ENCODE measurements at places on chromosomes 5 and 9.

DNA sequence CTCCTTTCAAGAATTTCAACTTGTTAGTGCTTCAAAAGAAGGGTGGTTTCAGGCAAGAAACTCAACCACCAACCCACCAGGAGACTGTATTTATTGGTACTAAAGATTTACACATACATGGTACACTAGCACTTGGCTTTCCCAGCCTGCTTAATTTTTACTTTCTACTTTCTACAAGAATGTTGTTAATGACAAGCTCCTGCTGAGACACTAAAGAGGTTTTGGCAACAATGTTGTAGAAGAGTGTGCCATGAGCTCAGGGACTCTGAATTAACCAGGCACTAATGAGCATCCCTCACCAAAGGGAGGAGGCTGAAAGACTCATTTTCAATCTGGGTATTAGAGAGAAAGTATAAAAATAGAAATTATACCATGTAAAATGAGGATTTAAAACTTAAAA lies 195.0 kb downstream of the KIAA0825 start:
- no peak for DNase-seq

DNA sequence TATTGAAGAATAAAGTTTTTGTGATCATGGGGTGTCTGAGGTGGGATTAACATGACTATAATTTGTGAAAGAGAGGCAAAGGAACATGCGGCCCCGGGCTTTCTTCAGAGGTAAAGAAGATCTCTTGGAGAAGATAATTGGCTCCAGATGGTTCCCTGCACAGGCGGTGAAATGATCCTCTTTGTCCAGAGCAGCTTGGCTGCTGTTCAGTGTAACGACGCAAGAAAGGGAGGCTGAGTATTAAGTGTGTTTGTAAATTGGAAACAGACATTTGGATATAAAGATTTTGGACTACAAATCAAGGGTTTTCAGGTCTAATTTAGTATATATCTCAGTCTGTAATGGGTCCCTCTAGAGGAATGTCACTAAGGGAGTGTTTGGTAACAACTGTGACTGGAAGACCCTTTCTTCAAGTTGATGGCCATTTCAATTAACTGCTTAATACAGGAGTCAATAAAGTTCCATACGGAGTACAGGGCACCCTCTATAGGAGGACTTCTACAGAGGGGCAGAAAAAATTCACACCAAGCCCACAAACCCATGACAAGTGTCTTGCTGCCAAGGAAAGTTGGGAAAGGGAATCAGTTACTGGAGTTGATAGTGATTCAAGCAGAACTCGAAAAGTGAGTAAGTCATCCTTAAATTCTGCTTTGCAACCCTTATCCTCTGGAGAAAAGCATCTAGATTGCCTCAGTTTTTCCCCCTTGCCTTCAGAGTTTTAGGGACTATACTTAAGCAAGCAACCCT lies 4.1 kb downstream of the EQTN start:
- DNase-seq: no peak

DNA sequence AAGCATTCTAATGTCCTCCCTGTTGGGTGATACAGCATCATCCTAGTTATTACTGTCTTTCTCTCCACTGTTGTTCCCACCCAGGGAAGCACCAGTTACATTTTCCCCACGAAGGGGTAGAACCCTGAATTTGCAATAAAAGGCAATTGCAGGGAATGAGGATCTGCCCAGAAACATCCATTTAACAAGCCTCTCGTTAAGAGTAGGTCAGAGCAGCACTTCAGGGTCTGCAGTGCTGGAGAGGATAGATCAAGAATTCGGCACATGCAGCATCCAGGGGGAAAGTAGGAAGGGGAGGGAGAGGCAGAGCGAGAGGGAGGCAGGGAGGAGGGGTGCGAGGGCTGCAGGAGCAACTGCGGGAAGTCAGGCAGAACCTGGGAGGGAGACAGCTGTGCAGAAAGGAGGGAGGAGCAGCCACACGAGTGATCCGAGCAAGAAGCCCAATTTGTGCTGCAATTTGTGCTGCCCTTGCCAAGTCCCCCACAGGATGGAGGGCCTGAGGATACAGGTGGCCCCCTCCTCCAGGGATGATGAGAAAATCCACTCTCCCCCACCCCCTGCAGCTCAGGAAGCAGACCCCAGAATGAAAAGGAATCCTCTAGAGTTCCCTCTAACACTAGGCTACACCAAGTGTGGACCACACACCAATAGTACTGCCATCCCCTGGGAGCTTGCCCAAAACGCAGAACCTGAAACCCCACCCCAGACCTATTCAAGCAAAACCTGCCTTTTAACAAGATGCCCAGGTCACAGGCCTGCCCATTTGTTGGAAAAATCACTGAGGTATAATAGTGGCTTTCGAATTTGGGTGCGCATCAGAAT lies 62.2 kb downstream of the EPB41L4B start:
- no peak for DNase-seq

DNA sequence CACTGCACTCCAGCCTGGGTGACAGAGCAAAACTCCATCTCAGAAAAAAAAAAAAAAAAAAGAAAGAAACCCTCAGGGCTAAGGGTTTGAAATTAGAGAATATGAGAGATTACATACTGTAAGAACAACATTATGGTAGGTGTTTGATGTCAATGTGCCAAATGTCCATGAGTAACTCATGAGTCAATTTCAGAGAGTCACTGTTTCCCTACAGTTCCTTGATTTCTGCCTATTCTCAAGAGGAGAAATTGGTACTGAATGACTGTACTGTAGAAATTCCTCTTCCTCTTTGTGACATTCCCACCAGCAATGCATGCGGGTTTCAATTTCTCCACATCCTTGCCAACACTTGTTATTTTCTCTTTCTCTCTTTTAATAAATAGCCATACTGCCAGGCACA lies 35.2 kb downstream of the MARVELD2 start:
- no peak for DNase-seq

DNA sequence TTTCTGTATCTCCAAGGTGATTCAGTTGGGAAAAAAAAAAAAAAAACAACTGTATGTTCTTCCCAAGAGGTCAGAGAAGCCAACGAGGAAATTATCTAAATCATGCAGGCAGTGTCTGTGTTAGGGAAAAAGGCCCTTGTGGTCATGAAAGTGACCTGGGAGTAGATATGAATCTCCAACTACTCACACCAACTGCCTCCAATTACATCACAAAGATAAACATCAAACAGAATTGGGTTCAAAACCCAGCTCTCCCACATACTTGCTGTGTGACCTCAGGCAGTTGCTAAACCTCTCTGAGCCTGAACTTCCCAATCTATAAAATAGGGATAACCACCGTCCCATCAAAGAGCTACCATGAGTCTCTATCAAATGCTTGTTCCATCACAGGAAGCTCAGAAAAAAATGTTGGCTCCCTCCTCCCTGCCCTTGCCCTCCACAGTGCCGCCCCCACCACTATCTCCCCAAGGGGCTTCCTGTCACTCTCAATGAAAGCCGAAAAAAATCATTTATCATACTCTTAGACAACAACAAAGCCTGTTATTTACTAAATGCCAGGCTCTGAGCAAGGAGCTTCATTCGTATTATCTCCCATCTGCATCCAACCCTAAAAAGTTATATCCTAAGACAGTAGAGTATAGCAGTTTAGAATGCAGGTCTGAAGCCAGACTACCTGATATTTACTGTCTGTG lies 42.9 kb downstream of the CDK5RAP2 start:
- no peak for DNase-seq

DNA sequence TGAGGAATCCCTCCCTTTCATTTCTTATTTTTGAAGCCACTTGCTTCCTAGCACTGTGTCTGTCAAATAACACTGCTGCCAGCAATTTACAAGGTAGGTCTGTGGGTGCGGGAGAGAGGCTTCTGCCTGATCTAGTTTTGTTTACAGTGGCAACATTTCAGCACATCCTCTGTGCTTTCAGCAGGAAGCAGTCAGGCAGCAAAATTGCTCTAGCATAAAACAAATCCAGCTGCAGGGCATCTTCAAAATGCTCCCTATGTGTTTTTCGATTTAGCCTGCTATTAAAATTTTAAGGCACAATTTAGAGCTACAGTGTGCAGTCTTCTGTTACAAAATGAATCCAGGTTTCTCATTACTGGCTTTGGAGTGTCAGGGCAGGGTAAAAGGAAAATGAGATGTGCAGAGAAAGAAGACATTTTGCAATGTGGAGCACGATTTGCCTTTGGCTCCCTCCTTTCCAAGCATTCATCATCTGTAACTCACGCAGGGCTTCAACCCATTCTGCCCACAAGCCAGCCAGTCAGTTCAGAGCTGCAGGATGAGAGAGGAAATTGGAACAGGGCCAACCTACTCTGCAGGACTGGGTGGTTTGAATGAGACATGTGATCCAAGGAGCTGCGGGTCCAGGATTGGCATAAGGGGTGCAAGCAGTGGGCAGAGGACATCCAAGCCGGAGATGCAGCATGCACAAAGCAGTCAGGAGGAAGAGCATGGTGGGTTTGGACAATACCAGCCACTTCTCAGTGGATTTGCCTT lies 143.4 kb upstream of the APC start:
- no peak for DNase-seq

GRCh38 chr5:11443831-11444230 lies 460.4 kb downstream of the CTNND2 start:
- DNase-seq: no peak

DNA sequence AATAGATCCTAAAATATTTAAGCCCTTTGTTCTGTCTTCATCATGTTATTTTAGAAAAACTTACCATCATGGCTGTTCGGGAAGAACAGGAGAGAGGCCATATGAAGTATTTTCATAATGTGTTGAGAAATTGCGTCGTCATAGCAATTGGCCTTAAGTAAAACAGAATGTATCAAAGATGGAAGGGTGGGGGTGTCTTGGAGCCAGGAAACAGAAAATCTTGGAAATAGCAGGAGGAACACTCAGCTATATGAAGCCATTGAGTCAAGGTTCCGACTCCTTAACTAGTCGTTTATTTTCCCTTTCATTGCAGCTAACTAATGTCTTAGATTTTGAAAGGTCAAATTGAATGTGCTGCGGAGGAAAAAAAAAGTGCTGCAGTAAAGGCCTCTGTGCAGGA lies 1.3 kb downstream of the SPTAN1 start:
- DNase-seq: no peak

- no peak for DNase-seq
Observed at GRCh38 chr5:10199692-10200091, 50.0 kb downstream of the ATPSCKMT start.

DNA sequence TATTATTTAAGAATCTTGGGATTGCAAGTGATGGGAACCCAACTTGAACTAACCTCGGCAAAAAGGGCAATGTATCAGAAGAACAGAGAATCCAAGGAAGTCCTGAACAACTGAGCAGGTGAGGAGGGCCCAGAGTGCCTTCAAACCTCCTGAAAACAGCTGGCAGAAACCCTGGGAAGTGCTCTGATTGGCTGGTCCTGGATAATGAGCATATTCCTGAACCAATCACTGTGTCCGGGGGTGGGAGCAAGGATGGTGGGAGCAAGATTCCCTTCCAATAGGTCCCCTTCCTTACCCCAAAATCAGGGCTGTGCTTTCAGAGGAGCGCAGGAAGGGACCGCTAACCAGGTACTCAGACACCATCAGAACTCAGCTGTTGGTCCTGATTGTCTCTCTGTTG lies 31.9 kb upstream of the TBC1D2 start:
- no peak for DNase-seq

DNA sequence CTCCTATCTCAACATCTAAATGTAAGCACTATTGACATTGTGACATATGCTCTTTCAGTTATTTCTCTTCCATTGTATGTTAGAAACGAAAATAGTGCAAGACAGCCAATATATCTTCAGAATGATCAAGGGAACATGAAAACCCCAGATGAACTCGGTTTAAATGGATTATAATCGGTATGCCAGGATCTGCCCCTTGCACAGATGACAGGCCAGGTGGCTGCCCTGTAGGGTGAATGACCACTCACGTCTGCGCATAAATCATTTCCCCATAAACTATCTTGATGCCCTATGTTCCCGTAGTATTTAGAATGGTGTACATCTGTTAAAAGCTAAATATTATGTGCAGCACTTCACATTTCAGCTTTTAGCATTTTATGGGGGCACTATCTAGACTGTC lies 69.7 kb upstream of the RANBP3L start:
- DNase-seq: no peak

DNA sequence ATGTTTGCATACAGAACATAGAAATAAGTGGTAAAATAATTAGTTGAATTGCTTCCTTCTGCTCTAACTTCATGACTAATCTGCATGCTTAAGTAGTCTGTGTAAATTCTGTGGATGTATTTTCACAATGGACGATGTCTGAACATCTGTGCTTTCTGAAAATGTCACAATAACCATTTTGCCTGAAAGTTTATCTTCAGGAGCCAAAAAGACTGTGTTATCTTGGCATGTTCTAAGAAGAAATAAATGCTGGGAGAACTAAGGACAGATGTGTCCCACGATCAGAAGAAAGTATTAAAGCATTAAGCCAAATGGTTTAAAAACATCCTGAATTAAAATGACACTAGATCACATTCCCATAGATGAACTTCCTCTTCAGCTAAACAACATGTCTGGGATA lies 397.6 kb downstream of the SPOCK1 start:
- no peak for DNase-seq

DNA sequence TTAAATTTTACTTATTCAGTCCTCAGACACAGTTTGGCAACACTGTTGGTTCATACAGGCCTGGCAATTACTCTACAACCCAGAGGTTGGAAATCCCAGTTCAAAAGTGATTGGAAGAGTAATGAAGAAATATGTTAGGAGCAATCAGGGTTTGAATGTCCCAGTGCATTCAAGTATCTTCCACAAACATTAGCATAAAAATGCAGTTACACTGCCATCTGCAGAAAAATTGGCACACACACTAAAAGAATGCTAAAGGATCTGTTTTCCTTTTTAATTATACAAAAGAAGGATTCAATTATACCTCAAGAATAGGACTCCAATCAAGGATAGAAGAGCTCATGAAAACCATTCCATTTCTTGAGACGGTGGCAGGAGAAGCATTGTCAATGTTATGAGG lies 130.2 kb downstream of the DNAH5 start:
- no peak for DNase-seq

- DNase-seq: no peak
Observed at GRCh38 chr5:65846101-65846500, 80.3 kb upstream of the ERBIN start.

DNA sequence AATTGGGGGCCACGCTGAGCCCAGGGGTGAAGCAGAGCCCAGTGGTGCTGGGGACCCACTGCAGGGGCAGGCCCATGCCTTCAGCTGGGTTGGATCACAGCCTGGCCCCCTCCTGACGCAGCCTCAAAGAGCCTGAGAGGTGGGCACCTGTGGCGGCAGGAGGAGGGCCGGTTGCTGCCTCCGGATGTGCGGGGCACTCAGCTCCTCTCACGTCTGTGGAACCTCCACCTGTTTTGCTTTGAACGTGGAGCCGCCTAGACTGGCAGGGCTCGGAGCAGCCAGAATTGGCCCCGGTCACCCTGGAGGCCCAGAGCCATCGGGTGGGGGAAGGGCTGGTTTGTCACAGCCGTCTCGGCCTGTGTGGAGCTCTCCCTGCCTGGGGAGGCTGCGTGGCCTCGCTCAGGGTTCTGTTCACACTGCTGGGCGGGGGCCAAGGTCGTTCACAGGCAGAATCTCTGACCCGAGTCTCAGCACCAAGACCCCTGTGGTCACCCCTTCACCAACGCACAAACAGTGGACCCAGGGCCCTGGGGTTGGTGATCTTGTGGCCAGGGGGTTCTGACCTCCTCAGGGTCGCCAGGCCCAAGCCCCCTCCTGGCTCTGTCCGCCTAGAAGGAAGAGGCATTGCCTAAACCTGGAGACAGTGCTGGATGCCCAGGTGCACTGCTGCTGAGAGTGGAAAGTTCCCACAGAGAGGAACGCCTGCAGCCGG lies 9.2 kb upstream of the SLC9A3 start:
- DNase-seq: no peak
